ENCODE measurements at places on chromosomes 4 and X. TPM values are rescaled to one million over a fixed set of nuclear protein-coding genes. Genes with fewer than 3 reads are reported as not detected.
A peak's percentile ranks its signal among the peaks of the same experiment; 100 is the strongest.

DNA sequence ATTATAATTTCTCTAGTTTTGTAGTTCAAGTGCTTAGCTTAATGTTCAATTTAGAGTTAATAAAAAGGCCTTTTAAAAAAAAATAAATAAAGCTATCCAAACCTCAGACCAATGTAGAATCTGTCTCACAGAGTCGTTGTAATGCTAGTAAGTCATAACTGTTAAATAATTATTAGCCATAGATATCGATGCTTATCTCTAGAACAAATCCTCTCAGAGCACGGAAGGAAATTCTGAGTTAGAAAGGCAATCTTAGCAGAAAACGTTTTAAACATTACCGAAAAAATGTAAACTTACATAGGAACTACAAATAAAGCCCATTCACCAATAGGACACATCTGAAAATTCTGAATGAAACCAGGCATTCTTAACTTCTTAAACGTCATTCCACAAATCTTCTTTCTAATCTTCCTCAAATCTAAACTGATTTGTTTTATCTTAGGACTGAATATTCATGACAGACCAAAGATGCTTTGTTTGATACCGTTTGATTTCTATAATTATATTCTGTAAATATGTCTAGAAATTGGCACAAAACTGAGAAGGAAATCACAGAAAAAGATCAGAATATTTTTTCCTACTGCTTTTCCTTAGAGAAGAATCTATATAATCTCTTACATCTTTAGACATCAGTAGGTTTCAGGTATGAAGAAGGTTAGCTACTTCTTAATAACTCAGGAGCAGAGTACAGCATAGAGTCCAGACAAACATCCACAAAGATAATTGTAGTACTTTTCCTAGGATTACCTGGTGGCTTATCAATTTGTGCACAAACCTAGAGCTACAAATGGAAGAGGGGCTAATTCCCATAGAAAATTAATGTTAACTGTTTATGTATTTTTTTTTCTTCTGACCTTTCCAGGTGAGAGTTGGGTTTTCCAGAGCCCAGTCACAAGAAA, 140.7 kb downstream of the BTC start:
- no peaks in the 10 kb centered on the region for H3K36me3 ChIP-seq
- no peak overlapping the region for H3K27ac ChIP-seq

DNA sequence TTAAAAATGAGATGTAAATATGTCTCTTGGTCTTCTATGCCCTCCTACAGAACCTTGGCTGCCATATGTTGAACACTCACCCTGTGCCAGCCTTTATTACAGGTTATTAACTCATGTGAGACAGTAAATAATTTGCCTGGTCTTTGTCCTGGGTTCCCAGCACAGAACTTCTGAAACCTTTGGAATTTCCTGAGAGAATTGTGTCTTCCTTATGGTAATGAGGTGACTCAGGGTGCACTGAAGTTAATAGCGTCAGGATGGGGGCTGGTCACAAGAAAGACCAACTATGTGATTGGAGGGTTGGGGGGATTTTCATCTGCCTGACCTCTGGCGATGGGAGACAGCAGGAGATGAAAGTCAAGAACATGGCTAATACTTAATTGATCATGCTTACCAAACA, 289.8 kb upstream of the STS start:
- no peak overlapping the region for H3K27ac ChIP-seq
- H3K4me3 ChIP-seq: no peak overlapping the region
- H3K36me3 ChIP-seq: no peaks in the 10 kb centered on the region
- no peak for DNase-seq
- no peaks in the 10 kb centered on the region for H3K27me3 ChIP-seq
- H3K4me1 ChIP-seq: no peaks in the 10 kb centered on the region

DNA sequence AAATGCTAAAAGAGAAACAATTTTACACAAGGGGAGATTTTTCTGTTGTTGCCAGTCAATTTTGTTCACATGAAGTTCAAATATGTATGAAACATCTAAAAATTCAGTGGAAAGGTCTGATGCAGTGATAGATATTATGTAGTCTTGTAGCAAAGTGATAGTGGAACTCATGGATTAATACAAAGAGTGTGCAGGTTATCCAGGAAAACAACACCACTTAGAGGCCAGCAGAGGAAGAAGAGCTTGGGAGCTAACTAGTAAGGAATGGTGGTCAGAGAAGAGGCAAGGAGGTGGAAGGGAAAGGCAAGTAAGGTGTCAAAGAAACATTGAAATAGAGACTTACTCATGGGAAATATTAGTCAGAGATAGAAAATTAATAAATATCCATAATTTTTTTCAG, 395.6 kb downstream of the MAPK10 start:
- H3K4me3 ChIP-seq: no peak overlapping the region
- no peaks in the 10 kb centered on the region for H3K4me1 ChIP-seq
- no peak for DNase-seq
- no peaks in the 10 kb centered on the region for H3K36me3 ChIP-seq
- no peak overlapping the region for H3K27ac ChIP-seq

GRCh38 chrX:102652031-102652688, 877 bp downstream of the GPRASP1 start:
- peak overlapping the region; percentile 81 for H3K4me3 ChIP-seq
- H3K4me1 ChIP-seq: peaks cover 13% of the 10 kb centered on the region
- H3K27me3 ChIP-seq: peaks cover 5% of the 10 kb centered on the region
- H3K36me3 ChIP-seq: peaks cover 4% of the 10 kb centered on the region

GRCh38 chrX:9298221-9298620, 166.6 kb upstream of the TBL1X start:
- no peaks in the 10 kb centered on the region for H3K36me3 ChIP-seq
- H3K27me3 ChIP-seq: no peaks in the 10 kb centered on the region
- no peak overlapping the region for H3K4me3 ChIP-seq
- DNase-seq: no peak

Gene CDX4
- not detected for total RNA-seq

Gene ENPEP
- total RNA-seq: 3.5 TPM

Data from endothelial cell (in vitro differentiated cells).